ENCODE measurements at places on chromosomes 1 and 21.
A peak's percentile ranks its signal among the peaks of the same experiment; 100 is the strongest.

DNA sequence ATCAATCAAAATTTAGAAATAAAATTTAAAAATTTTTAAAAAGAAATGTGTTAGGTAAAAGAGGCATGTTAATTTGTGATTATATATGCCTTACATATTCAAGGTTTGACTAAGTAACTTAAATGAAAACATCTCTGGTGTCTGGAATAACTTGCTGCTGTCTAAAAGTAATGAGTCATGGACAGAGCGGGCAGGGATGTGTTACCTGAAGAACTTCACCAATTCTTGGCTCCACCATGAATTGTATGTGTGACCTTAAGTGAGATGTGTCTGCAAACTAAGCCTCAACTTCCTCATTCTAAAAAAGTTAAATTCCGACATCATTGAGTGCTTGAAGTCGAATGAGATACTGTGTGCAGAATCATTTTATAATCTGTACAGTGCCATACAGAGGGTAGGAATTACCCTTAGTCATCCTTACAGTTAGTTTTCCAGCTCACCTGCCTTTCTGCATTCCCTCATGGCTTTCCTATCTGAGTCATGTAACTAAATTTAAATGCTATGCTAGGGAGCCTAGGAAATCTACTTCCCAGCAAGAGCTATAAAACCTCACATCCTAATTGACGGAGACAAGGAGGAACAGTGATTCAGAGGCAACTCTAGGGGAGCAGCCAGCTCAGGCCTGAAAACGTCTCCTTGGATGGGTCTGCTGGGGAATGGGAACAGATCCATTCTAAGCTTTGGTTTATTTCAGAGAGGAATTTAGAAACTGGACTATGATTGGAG lies 100.7 kb upstream of the TSPAN2 start:
- DNase-seq = peak; percentile 94

GRCh38 chr1:26618561-26618960 lies 77.3 kb upstream of the ARID1A start:
- no peak for DNase-seq

DNA sequence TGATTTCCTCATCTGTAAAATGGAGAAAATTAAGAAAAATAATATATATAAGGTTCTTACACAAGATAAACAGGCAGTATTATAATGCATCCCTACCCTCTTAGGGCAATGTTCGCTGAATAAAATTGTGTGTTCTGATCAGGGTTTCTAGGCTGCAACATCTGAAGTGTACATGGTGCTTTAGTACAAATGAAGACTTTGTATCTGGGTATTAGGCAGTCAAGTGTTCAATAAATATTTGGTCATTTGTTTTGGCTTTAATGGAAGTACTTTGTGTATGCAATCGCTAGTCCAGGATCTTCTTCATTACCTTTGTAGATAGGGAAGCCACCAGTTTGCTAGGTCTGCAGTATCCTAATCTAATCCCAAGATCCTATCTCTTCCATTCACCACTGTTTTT lies 28.1 kb downstream of the DNASE2B start:
- DNase-seq = no peak

GRCh38 chr1:51157395-51157794 lies 55.4 kb downstream of the C1orf185 start:
- no peak for DNase-seq

DNA sequence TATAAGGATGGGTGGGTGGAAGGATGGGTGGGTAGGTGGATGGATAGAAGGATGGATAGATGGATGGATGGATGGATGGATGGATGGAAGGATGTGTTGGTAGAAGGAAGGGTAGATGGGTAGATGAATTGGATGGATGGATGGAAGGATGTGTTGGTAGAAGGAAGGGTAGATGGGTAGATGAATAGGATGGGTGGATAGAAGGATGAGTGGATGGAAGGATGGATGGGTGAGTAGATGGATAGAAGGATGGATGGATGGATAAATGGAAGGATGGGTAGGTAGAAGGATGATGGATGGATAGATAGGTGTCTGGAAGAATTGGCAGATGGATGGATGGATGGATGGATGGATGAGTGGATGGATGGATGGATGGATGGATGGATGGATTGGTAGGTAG lies 6.0 kb downstream of the MASP2 start:
- DNase-seq = no peak

DNA sequence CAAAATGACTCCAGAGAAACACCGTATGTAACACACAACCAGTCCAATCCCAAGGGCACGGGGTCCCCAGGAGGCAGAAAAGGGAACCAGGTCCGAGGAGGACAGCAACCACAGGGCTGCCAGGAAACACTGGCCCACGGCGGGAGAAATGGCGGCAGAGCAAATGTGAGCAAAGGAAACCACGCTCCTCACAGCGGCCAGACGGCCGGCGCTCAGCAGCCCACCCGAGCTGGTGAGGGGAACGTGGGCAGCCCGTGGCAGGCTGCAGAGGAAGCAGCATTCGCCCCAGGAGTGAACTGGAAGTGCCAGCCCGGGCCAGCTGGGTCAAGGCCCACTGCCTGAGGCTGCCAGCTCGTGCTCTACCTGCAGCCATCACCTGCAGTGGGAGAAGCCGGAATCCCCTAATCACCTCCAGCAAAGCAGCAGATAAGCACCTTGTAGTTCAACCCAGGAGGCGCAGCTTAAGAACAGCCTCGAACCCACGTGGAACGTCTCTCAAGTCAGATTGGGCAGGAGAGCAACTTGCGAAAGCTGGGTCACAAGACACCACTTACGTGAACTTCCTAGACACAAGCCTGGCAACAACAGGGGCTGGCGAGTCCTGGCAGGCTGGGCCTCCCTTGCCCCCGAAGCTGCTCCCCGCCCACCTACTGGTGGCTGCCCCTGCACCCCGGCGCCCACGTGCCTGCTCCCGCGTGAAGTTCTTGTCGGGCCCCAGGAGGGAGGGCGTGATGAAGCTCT lies 6.7 kb downstream of the SLC19A1 start:
- no peak for DNase-seq

- no peak for DNase-seq
Measured at GRCh38 chr1:171935086-171935485, 93.8 kb downstream of the DNM3 start.

- no peak for DNase-seq
Measured at GRCh38 chr21:36065497-36066036, 4.3 kb upstream of the CBR1 start.

DNA sequence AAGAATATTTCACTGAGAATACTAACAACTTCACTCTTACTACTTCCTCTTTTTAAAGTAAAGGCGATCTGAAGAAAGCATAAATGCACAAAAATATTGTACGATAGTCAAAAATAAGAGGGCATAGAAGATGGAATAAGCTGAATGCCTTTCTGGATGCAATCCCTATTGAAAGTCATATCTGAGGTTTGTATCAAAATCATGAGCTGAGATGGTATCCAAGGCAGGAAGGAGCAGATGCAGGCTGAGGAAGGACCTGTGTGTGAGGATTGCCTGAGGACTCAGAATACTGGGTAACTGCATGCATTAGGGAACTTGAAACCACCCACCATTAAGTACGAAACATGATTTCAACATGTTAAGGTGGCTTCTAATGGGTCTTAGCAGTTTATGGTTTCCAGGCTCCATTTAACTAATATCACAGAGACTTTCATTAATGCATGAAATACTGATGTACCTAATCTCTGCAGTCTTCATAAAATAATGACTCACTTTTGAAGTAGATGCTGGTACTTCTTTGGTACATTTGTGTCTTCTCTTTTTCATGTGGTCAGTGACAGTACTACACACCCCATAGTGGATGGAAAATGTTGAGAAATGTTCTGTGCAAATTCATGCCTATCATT lies 29.6 kb upstream of the RGS1 start:
- DNase-seq = no peak

DNA sequence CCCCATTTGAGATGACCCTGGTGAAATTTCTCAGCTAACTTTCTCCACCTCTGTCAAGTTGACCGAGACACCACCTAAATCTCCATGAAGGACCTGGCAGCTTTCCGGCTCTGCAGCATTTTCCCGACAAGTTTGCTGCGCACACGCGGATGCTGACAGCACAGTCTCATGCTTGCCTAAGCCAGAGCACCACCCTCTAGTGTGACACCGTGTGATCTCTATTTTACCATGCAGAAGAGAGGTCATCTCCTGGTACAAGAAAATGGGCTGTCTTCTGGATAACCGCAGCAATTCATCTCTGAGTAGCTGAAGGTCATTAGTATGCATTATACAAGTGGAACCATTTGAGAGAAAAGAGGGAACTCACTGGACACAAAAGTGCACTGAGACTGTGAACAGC lies 38.9 kb upstream of the H6PD start:
- DNase-seq = no peak

- DNase-seq = no peak
Measured at GRCh38 chr21:44377922-44378645, 24.7 kb downstream of the TRPM2 start.
